ENCODE measurements at places on chromosomes 6 and 20.

GRCh38 chr6:907928-908327, 215.0 kb upstream of the EXOC2 start:
- DNase-seq = no peak

DNA sequence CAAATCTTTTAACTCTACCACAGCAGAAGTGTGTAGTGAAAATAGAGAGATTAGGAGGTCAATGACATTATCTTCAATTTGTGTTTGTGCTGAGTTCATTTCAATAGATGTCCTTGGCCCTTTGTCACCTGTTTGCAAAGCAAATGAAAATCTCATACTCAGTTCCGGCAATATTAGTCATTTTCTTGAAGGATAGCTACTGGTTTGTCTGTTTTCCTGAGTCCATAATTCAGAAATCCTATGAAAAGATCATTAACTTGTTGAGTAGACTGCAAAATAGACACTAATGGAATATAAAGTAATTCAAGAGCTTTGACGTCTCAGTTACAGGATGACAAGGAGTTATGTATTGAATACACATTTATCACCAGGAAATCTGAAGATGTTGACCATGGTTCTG, 821.1 kb upstream of the FLRT3 start:
- DNase-seq = no peak

DNA sequence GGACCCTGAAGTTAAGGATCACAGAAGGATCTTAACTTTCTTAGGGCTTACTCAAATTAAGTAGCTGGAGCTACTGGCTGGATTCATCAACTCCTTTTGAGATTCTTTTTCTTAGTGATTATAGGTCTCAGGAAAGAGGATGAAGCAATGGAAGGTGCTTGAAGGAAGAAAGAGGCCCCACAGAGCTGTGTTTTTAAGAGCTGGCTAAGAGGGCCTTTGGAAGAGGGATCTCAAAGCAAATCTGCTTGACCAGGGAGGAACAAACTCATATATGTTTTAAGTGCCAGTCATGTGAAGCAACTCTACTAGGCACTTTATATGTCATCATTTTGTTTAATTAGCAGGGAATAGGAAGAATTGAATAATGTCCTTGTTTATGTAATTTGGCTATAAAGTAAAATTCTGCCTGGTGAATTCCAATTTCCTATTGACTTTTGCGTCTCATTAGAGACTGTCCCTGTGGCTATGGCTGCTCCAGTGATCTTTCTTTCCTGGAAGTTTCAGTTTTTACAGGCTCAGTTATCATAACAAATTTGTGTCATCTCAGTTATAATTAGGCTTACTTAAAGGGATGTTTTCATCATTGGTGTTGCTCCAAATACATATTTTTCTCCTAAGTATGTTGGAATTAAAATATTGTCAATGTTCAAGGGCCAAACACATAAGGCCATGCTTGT, 222.8 kb upstream of the CITED2 start:
- no peak for DNase-seq

DNA sequence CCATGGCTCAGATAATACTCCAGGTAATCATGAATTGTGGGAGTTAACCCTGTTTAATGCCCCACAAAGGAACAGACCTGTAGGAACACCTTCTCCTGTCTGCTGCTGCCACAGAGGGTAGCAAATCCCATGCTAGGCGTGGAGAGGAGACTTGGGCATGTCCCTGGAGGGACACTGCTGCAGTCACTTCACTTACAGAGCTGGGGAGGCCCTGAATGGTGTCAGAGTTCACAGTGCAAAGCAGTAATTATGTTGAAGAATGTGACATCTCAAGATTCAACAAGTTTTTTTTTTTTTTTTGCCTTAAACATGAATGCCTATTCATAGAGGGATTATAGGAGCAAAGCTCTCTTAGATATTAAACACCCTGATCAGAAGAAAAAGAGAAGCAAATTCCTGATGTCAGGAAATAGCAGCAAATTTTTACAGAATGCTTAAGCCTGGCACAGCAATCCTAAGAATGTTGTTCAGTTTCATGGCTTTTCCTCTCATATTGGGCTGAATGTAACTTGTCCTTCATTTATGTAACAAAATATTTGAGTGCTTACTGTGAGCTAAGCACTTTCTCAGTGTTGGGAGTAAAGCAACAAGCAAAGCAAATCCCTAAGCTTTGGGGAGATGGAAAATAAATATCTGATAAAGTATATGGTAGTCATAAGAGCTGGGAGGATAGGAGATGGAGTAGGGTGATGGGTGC, 45.0 kb downstream of the CARMIL1 start:
- DNase-seq = no peak

GRCh38 chr20:41054070-41054846, 25.6 kb downstream of the TOP1 start:
- DNase-seq = no peak

DNA sequence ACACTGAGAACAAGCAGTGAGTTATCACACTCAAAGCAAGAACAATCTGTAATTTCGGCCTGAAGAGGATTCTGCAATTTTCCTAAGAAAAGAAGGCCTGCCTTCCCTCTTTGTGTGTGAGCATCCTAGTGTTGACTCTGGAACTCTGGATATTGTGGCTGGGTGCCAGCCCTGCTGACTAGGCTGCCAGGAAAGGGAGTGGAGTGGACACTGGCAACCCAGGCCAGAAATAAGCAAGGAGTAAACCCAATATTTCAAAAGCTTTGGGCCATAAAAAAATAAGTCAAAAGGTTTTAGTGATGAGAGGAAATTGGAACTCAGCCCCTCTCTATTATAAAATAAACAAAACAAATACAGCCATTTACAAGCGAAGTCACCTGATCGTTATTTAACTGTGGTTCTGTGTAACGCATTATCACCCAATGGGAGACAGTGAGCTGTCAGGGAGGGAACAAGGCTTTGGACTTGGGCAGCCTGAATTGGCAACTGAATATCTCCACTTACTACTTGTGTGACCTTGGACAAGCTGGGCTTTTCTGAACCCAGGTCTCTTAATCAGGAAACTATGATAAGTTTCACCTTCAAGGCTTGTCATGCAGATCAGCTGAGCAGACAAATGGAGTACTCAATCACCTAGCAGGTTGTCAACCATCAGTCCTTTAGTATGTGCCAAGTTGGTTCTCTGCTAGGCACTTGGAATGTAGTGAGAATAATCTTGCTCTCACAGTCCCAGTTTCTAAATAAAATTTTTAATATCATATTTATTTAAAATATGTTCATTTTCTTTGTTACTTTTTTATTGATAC, 196.2 kb downstream of the PAX1 start:
- DNase-seq = no peak

- DNase-seq = no peak
Observed at GRCh38 chr6:16391451-16391912, 153.1 kb downstream of the GMPR start.

- no peak for DNase-seq
Observed at GRCh38 chr20:61042506-61043385, 209.3 kb upstream of the CDH4 start.

GRCh38 chr6:96157018-96157565, 141.3 kb downstream of the FUT9 start:
- DNase-seq = no peak

DNA sequence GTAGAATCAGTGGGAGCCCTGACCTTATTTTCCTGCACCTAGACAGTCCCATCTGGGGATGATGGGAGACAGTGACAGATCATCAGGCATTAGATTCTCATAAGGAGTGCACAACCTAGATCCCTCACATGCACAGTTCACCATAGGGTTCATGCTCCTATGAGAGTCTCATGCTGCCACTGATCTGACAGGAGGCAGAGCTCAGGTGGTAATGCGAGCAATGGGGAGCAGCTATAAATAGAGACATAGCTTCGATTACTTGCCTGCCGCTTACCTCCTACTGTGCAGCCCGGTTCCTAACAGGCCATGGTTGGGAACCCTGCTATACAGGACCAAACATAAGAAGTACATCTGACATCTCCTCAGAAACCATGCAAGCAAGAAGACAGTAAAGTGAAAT, 31.5 kb upstream of the ASF1A start:
- no peak for DNase-seq

- DNase-seq = no peak
Observed at GRCh38 chr6:146345598-146345997, 198.0 kb upstream of the RAB32 start.

- no peak for DNase-seq
Observed at GRCh38 chr20:37475252-37475651, 45.8 kb upstream of the NNAT start.

GRCh38 chr20:35600993-35601973, 14.3 kb upstream of the SPAG4 start:
- DNase-seq = no peak

- DNase-seq = no peak
Observed at GRCh38 chr6:93927731-93928130, 508.4 kb upstream of the EPHA7 start.

GRCh38 chr20:57620274-57620990, at the start of gene ZBP1:
ZBP1 (minus strand) TSS chr20:57620426; CDS start chr20:57620295, 131 bp downstream.
- no peak for DNase-seq

GRCh38 chr6:133906050-133906449, 17.1 kb downstream of the TCF21 start:
- no peak for DNase-seq

DNA sequence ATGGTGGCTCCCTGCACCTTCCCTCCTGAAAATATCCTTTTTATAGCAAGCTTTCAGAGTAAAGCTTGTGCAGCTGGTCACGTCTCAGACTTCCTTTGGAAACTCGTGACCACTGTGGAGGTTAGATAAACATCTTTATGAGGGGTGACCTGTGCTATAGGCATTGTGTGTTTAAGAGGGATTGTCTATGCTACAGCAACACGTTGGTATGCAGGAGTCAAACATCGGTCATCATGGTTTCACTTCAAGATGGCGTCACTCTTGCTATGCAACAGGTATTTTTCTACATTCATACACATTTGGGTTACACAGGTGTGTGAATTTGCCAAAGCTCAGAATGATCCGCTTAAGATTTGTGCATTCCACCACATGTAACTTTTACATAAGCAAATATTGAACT, 14.6 kb upstream of the BLCAP start:
- no peak for DNase-seq

DNA sequence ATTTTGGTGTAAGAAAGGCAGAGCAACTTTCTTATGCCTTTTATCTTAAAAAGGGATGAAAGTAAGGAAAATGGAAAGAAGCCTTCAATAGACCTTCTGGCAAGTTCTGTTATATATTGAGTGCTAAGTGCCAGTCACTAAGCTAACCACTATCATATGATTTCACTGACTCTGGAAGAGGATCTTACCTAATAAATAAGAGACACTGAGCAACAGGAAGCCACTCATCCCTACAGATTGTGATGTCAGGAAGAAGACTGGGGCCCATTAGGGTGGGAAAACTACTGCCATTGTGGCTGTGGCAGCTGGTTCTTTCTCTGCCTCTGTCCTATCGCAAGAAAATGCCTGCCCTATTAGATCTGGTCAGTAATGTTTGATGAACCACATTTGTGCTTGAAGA, 89.6 kb downstream of the AIG1 start:
- no peak for DNase-seq

DNA sequence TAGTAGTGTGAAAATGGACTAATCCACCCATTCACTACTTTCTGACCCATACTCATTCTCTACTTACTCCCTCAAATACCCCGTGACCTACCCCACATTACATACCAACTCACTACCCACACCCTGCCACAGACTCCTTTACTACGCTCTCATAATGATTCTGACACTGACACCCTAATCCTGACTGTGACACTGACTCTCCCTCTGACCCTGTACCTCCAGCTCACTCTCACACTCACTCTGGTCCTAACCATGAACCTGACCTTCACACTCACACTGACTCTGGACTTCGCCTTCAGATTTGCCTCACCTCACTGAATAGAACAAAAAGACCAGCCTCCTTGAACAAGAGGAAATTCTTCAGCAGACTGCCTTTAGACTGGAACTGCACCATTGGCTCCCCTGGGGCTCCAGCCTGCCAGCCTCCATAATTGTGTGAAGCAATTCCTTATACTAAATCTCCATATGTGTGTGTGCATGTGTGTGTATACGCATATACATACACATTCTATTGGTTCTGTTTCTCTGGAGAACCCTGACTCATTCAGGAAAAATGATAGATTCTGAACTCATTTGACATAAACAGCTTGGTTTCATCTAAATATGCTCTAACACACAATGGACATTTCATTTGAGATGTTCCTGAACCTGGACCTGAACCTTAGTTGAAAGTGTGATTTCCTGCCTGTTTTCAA, 10.5 kb upstream of the ZNF343 start:
- peak; percentile 88 for DNase-seq
